Smooth muscle cell of the umbilical artery (primary cell): ENCODE measurements at places on chromosomes 7 and 10. TPM values are rescaled to one million over a fixed set of nuclear protein-coding genes. Genes with fewer than 3 reads are reported as not detected.

ETV1 gene
- total RNA-seq = 6.8 and 7.8 TPM in 2 replicates

FZD8 gene
- total RNA-seq = 17.8 and 25.2 TPM in 2 replicates

ZC3HAV1L gene
- total RNA-seq = 17.5 and 20.2 TPM in 2 replicates

FGF8 gene
- not detected in 2 replicates for total RNA-seq

FKBP6 gene
- not detected in 2 replicates for total RNA-seq

PDE6C gene
- not detected in 2 replicates for total RNA-seq

AMZ1 gene
- total RNA-seq = 0.30 and 0.37 TPM in 2 replicates

HIPK2 gene
- total RNA-seq = 12.5 and 35.9 TPM in 2 replicates

CTAGE8 gene
- total RNA-seq = 0.09 TPM in 1 of 2 replicates, not detected in the other

ZNF518A gene
- total RNA-seq = 10.7 and 17.4 TPM in 2 replicates

BCCIP gene
- total RNA-seq = 39.8 and 61.4 TPM in 2 replicates

TRIM73 gene
- 0.59 and 0.74 TPM in 2 replicates for total RNA-seq

MYH16 gene
- under 0.01 and 0.32 TPM in 2 replicates for total RNA-seq

CDHR3 gene
- total RNA-seq = 1.2 TPM in 2 replicates

FBXW4 gene
- 18.2 and 45.4 TPM in 2 replicates for total RNA-seq

SYNPO2L gene
- total RNA-seq = 0.42 TPM in 1 of 2 replicates, not detected in the other

NIPSNAP2 gene
- 34.4 and 34.7 TPM in 2 replicates for total RNA-seq

GIMAP2 gene
- total RNA-seq = under 0.01 TPM in 1 of 2 replicates, not detected in the other

PARD3 gene
- 38.9 and 68.8 TPM in 2 replicates for total RNA-seq

KCNH2 gene
- 2.7 and 3.8 TPM in 2 replicates for total RNA-seq

CPA2 gene
- not detected in 2 replicates for total RNA-seq

CPN1 gene
- total RNA-seq = not detected in 2 replicates

NUPR2 gene
- total RNA-seq = not detected in 2 replicates

AMPH gene
- total RNA-seq = 1.4 and 2.4 TPM in 2 replicates

CPXM2 gene
- 3.6 and 6.8 TPM in 2 replicates for total RNA-seq

GHRHR gene
- not detected in 2 replicates for total RNA-seq

HNRNPA2B1 gene
- 52.0 and 105 TPM in 2 replicates for total RNA-seq

ADAMTS14 gene
- total RNA-seq = 3.6 and 4.2 TPM in 2 replicates

AGBL3 gene
- 0.89 and 0.97 TPM in 2 replicates for total RNA-seq

DDX56 gene
- total RNA-seq = 39.8 and 48.2 TPM in 2 replicates

NUTM2A gene
- total RNA-seq = 0.30 and 0.37 TPM in 2 replicates

ZNF107 gene
- total RNA-seq = 1.5 and 3.9 TPM in 2 replicates

SLC18A2 gene
- total RNA-seq = 0.05 TPM in 1 of 2 replicates, not detected in the other

COL26A1 gene
- total RNA-seq = not detected in 2 replicates
